ENCODE measurements at places on chromosomes 5 and 9.

- DNase-seq = no peak
These were observed 69.8 kb downstream of the KCNIP1 start for GRCh38 chr5:170573660-170574059.

DNA sequence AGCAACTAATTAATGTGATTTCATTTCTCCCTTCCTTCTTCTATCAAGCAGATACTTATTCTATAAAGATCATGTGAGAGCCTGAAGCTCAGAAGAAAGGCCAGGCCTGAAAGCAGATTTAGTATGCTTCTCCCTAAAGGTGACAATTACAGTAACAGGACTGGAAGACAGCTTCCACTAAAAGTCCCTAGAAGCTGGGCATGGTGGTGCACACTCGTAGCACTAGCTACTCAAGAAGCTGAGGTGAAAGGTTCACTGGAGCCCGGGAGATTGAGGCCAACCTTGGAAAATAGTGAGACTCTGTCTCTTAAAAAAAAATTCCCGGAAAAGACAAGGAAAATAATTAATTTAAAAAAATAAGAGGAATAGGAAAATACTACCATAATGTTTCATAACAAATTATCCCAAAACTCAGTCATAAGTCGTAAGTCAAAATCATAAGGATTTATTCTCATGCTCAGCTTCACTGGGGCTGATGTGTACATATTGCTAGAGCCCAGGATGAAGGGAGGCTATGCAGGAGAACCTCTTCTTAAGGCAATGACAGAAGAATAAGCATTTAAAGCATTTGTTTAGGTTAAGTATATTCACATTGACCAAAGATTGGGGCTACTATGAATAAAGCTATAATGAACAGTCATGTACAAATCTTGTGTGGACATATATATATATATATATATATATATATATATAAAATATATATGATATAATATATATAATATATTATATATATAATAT is 210.8 kb upstream of the SMARCA2 start:
- DNase-seq = no peak

- no peak for DNase-seq
These were observed 59.5 kb downstream of the EBF1 start for GRCh38 chr5:159040181-159040580.

DNA sequence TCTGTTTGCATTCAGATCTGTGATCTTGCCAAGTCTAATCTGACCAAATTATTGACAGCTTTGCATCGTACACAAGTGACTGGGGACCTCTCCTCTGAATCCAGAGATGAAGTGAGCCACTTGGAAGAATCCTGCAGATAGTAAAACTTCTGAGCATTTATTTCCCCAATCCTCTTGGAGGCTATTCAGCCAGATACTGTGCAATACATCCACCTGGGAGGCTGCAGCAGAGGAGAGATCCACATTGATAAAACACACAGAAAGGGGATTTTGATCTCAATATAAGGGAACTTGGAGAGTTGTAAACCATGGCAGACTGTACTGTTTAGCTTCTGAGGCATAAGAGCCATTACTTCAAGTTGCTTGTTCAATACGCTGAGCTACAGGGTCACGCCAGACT is 654.6 kb downstream of the MTRR start:
- DNase-seq = no peak

GRCh38 chr5:59503220-59503619 is 390.3 kb downstream of the PDE4D start:
- DNase-seq = no peak
